ENCODE measurements at places on chromosomes 12 and 14.

DNA sequence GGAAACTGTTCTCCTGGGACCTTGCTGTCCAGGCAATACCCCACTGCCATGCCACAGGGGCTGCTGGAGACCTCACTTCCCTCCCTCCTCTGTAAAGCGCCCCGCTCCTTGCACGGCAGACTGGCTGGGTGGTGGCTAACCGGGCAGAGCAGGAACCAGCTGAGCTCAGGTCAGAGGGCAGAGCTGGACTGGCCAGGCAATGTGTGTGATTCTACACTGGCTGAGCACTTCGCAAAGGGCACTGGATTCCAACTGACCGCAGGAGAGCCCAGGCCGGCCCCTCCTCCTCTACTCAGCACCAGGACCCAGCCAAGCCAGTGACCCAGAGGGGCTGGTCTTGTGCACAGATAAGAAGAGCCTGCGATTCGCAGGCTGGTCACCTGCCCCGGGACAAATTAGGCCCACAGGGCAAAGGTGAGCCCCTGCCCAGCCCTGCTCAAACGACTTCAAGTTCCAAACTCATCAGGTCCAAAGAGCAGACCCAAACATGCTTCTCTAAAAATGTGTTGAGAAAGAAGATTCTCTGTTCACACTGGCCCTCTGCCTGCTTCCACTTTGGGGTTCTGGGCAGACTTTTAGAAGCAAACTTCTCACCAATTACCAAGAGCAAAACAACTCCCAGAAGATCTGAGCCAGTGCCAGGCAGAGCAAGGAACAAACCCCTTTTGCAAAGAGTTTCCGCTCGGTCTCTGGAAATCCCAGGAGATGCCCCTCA is 54.9 kb upstream of the DIO3 start:
- DNase-seq: no peak

DNA sequence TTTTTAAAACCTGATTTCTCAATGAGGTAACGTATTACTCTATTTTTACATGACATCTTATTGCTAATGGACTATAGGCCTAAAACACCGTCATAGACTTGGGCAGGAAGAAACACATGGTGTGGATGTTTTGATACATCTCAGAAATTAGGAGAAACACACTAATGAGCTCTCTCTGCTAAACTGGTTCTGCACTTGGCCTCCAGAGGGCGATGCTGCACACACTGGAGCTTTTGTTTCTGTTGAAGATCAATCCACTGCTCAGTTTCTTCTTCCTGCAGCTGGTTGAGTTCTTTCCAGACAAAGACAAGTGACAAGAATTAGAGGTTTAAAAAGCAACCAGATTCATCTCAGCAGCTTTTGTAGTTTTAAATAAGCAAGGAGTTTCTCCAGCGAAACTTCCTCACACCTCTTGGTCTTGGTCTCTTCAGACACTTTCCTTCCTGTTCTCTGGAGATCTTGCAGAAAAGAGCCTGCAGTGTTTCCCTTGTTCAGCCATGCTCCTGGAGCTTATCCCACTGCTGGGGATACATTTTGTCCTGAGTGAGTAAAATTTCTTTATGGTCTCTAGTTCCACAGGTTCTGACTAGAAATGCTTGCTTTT is 178.5 kb upstream of the OR4E1 start:
- DNase-seq: no peak

DNA sequence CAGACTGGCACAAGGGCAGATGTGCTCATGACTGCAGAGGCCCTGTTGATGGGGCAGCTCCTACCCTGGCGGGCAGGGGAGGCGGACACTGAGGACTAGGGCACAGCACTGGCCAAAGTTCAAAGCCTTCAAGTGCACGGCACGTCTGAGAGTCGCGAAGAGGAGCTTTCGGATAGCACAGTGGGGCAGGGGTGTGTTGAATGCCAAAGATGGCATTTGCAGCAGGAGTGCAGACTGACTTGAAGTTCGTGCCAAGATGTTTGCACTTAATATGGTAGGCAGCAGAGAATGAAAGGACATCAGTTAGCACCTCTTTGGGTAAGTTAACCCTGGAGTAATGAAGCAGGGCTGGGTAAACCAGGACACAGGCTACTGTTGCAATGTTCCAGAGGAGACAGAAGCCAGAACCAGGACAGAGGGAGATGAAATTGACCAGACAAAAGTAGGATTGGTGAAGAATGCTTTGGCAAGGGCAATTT is 6.7 kb upstream of the EML1 start:
- DNase-seq: peak; percentile 48

GRCh38 chr12:110537605-110538409 is 35.7 kb downstream of the RAD9B start:
- DNase-seq: peak; percentile 74

DNA sequence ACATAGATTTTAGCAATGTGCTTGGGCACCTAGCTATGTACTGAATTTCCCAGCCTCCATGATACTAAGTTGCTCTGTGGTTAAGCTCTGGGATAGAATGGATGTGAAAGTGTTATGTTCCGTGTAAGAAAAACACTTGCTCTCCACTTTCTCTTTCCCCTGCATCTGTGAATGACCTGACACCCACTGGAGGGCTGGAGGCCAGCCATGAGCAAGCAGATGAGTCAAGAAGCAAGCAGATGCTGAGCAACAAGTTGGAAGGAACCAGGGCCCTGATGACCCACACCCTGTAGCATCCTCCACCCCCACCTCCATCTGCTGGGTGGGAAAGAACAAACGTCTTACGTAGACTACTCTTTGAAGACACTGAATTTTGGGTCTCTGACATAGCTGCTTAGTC is 56.6 kb downstream of the EID3 start:
- no peak for DNase-seq

DNA sequence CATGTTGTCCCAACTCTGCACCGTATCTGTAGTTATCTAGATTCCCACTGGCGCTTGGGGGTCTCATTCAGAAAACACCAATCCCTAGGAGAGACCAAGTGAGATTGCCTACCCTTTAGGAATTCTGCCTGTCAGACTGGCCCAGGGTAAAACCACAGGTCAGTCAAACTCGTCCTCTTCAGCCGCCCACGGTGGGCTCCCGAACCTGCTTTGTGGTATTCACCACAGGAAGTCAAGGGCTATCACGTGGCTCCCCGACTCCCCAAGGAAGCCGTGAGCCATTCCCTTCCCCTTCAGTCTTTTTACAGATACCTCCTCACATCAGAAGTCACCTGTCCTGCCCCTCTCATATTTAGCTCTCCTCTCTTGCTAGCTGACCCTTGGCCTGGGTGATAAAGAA is 159.9 kb downstream of the EGLN3 start:
- no peak for DNase-seq

DNA sequence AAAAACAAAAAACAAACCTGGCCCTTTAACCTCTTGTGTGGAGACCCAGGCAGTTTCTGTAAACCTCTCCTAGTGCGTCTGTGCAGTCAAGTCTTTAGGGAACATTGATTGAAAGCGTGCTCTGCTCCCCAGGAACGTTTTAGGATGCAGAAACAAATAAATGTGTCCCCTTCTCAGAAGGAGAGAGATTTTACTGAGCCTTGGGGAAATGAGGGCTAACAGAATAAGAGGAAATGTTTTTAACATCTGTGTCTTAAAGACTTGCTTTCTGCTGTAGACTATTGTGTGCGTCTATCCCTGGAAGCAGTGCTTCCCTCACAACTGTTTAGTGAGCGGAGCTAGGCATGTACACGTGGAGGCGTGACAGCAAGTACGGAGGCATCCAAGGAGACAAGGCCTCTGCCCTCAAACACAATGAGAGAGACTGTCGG is 54.3 kb downstream of the TECPR2 start:
- DNase-seq: no peak

GRCh38 chr14:29220566-29220965 is 454.0 kb downstream of the FOXG1 start:
- no peak for DNase-seq

DNA sequence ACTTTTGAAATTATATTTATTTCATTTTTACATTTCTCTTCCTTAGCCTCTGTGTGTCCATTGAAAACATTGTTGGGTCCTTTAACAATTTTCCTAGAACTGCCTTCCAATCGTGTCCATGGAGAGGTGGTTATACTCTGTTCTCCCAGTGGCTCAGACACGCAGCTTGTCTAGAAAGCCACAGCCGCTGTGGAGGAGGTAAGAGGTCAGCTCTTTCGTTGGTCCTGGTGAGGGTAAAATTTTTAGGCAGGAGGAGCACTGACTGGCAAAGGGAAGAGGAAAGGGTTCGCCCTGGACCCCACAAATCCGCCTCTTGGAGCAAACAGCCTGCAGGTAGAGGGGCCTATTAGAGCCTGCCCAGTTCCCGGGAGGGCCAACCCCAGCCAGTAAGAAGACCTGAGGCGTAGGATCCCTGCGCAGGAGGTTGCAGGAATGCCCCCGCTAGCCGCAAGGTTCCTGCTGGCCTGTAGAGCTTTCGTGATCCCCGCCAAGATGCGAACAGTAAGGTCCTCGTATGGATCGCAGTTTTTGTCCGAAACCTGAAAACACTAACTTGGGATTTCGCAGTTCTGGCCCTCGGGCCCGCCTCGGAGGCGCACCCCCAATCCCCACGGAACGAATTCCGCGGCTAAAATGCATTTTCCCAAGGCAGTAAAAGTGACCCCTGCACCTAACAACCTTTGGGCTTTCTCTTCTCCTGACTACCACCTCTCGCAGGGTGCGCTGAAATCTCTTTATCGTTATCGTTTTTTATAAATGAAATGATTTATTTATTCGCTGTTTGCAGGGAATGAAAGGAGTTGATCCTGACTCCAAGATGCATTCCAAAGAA is 7.5 kb upstream of the PAX9 start:
- DNase-seq: no peak

DNA sequence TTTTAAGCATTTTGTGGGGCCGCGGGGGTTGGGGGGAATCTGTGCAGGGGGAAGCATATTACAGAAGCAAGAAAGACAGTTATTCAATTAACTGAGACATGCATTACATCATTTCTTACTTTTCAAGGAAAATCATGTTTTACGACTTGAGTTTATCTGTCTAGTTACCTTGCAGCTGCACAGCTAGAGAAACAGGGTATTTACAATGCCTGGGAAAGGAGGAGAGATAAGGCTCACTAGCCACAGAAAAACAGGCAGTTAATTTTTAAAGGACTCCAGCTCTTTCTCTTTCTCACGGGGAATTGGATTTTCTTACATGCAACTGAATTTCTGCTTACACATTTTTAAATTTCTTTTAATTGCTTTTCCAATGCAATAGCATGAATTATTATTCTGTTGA is 22.2 kb downstream of the FCF1 start:
- no peak for DNase-seq

DNA sequence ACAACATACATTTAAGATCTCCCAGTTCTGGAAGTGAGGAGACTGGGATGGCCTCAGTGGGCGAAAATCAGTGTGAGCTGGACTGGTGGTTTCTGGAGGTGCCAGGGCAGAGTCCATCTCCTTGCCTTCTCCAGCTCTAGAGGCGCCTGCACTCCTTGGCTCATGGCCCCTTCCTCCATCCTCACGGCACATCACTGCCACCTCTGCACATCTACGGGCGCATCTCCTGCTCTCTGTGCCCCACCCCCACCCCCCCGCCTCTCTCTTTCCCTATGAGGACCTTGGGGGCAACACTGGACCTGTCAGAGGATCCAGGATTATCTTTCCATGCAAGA is 62.8 kb upstream of the DIO3 start:
- no peak for DNase-seq

GRCh38 chr12:50110762-50111351 is 1.2 kb upstream of the COX14 start:
- DNase-seq: peak; percentile 82

GRCh38 chr12:10001171-10001776 is 2.4 kb upstream of the CLEC1B start:
- DNase-seq: no peak

- DNase-seq: no peak
Observed at GRCh38 chr14:90523544-90523943, 126.7 kb downstream of the CALM1 start.

GRCh38 chr14:24430143-24430681 is 458 bp downstream of the KHNYN start:
- DNase-seq: peak; percentile 87

GRCh38 chr14:90538716-90539495 is 142.1 kb downstream of the CALM1 start:
- no peak for DNase-seq

- peak; percentile 37 for DNase-seq
Observed at GRCh38 chr14:97077253-97077653, 280.1 kb downstream of the VRK1 start.

- no peak for DNase-seq
Observed at GRCh38 chr14:76464856-76465255, 88.9 kb downstream of the ESRRB start.

- DNase-seq: no peak
Observed at GRCh38 chr12:49798248-49798647, 30.0 kb downstream of the NCKAP5L start.

DNA sequence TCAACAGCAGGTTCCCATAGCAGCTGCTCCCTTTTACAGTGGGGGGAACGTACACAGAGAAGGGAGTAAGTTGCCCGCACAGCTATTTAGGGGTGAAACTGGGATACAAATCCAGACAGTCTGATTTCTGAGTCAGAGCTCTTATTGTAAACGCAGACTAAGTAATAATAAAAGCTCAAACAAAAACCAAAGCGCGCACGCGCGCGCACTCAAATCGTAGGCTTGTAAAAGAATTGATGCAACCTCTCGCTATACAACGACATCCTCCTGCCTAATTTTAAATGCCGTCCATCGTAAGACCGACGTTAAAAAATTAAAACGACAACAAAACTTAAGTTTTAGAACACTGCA is 747 bp upstream of the DACT1 start:
- DNase-seq: peak; percentile 41

DNA sequence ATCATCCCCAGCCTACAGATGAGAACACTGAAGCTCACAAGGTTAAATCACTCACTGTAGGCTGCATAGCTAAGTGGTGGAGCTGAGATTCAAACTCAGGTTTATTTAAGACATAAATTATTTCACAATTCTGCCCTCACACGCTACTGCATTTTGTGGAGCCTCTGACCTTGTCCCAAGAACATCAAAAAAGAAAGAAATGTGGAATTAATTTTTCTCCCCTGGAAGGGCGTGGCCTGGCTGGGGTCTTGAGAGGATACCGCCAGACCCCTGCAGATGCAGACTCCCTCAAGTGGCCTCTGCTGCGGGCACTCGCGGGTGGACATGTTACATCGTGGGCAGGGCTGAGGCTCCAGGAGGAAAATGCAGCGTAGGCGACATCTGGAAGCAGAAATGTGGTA is 40.6 kb downstream of the LTBP2 start:
- no peak for DNase-seq

DNA sequence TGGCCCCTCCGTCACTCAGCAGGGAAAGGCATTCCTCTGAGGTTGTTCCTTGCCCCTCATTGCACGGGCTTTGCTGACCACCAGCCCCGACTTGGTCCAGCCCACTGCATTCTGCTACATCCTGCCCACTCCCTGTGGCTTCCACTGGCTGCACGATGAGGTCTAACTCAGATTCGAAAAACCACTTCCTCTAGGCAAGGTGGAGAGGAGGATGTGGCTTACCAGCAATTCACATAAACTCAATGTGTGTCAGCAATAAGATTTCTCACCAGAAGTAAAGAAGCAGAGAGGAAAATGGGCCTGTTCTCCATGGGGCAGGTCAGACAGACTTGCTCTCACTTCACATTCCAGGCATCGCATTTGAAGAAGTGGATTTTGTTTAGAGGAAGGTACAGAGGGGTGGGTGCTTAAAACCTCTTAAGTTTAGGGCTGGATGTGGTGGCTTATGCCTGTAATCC is 14.7 kb downstream of the GPR68 start:
- no peak for DNase-seq

GRCh38 chr12:3214526-3215365 is 137.6 kb downstream of the TSPAN9 start:
- no peak for DNase-seq
